Pericardium fibroblast (primary cell): ENCODE measurements at places on chromosomes 1 and 21. TPM values are rescaled to one million over a fixed set of nuclear protein-coding genes. Genes with fewer than 3 reads are reported as not detected.

FABP3 gene
- 135 and 247 TPM in 2 replicates for total RNA-seq

CASZ1 gene
- total RNA-seq, result under 0.01 and 0.12 TPM in 2 replicates

VAV3 gene
- 0.23 TPM in 1 of 2 replicates, not detected in the other for total RNA-seq

NCDN gene
- 26.6 and 31.3 TPM in 2 replicates for total RNA-seq

ADAMTS5 gene
- 4.4 and 17.4 TPM in 2 replicates for total RNA-seq

CRP gene
- 0.23 TPM in 1 of 2 replicates, not detected in the other for total RNA-seq

NCF2 gene
- not detected in 2 replicates for total RNA-seq

SPRR2G gene
- not detected in 2 replicates for total RNA-seq

RWDD3 gene
- total RNA-seq, result 9.7 and 19.3 TPM in 2 replicates

SLC44A3 gene
- total RNA-seq, result 0.34 and 0.70 TPM in 2 replicates

CFHR3 gene
- not detected in 2 replicates for total RNA-seq

C1orf116 gene
- not detected in 2 replicates for total RNA-seq

MROH9 gene
- total RNA-seq, result not detected in 2 replicates

ZC3H11A gene
- 45.7 and 64.9 TPM in 2 replicates for total RNA-seq

TTC22 gene
- not detected in 2 replicates for total RNA-seq

SH3BGR gene
- total RNA-seq, result 0.23 and 3.1 TPM in 2 replicates

GJA9 gene
- total RNA-seq, result not detected in 2 replicates

NR0B2 gene
- total RNA-seq, result not detected in 2 replicates

OR2L3 gene
- total RNA-seq, result not detected in 2 replicates

DNALI1 gene
- total RNA-seq, result 2.9 and 5.5 TPM in 2 replicates

EPB41 gene
- 1.9 and 2.5 TPM in 2 replicates for total RNA-seq

CCDC27 gene
- total RNA-seq, result not detected in 2 replicates

CRTC2 gene
- total RNA-seq, result 9.9 and 13.7 TPM in 2 replicates

NR1I3 gene
- total RNA-seq, result not detected in 2 replicates

CR1 gene
- not detected in 2 replicates for total RNA-seq

PIGR gene
- not detected in 2 replicates for total RNA-seq

AIM2 gene
- not detected in 2 replicates for total RNA-seq

CAPN8 gene
- not detected in 2 replicates for total RNA-seq

KIAA1614 gene
- 7.7 and 14.6 TPM in 2 replicates for total RNA-seq

CORT gene
- total RNA-seq, result not detected in 2 replicates

CD1B gene
- total RNA-seq, result not detected in 2 replicates

CFHR1 gene
- 0.12 TPM in 1 of 2 replicates, not detected in the other for total RNA-seq

GJB5 gene
- not detected in 2 replicates for total RNA-seq

CD101 gene
- total RNA-seq, result 0.09 and 0.12 TPM in 2 replicates

GPR25 gene
- not detected in 2 replicates for total RNA-seq

CHODL gene
- total RNA-seq, result 0.17 TPM in 1 of 2 replicates, not detected in the other

TDRD5 gene
- total RNA-seq, result not detected in 2 replicates

FRRS1 gene
- 6.9 and 16.6 TPM in 2 replicates for total RNA-seq

USP48 gene
- 20.3 and 24.6 TPM in 2 replicates for total RNA-seq

RAB42 gene
- 5.5 and 8.3 TPM in 2 replicates for total RNA-seq

ALX3 gene
- not detected in 2 replicates for total RNA-seq

TPTE gene
- not detected in 2 replicates for total RNA-seq

GPR3 gene
- 0.35 and 1.3 TPM in 2 replicates for total RNA-seq

WLS gene
- 62.0 and 78.9 TPM in 2 replicates for total RNA-seq

TNNI3K gene
- total RNA-seq, result not detected in 2 replicates

RXFP4 gene
- total RNA-seq, result not detected in 2 replicates

RNF186 gene
- not detected in 2 replicates for total RNA-seq

KRTAP7-1 gene
- total RNA-seq, result not detected in 2 replicates

C1orf87 gene
- not detected in 2 replicates for total RNA-seq
